ENCODE measurements at places on chromosomes 7 and 10. TPM values are rescaled to one million over a fixed set of nuclear protein-coding genes. Genes with fewer than 3 reads are reported as not detected.

Gene DDC
- 3.8 TPM for total RNA-seq

Gene ZNF425
- 6.5 TPM for total RNA-seq

Gene SLC39A12
- not detected for total RNA-seq

Gene DUS4L
- 11.5 TPM for total RNA-seq

Gene MYH16
- not detected for total RNA-seq

Gene FZD1
- total RNA-seq, result 4.9 TPM

Gene MCM10
- 5.0 TPM for total RNA-seq

Gene SPRN
- 2.0 TPM for total RNA-seq

Measured in glutamatergic neuron (in vitro differentiated cells).